ENCODE measurements at places on chromosomes 4 and X.

DNA sequence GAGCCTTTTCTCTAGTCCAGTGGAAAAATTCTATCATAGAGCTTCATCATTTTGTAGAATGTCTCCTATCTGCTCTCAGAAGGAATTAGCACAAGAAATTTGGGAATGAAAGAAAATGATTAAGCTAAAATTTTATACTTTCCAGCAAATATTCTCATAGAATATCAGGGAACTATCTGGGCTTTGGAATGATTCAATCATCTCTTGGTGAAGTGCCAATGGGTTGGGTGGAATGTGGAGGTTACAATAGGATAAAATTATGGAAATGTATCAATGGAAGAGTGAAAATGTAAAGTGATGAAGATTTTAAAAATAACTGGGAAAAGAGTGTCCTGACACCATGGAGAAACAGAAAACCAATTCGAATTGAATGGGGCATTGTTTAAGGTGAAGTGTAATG lies 119.0 kb upstream of the MID1 start:
- H3K27me3 ChIP-seq, result no peaks in the 10 kb centered on the region
- no peak overlapping the region for H3K4me3 ChIP-seq
- H3K36me3 ChIP-seq, result no peaks in the 10 kb centered on the region

DNA sequence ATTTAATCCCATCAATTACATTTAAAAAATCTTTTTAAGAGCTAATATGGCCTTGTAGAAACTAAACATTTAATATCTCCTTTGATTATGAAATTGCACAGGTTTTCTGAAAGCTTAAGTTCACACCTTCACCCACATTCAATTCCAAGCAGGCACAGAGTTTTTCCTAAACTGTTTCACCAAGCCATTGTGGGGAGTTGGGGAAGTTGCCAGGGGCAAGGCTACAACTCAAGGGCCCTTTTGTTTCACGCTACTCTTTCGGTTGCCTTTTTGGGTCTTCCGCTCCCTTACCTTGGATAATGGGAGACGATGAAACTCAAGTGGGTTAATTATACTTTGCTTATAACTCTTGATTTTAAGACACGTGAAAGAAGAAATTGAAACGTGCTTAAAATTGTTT lies 33.3 kb downstream of the APBB2 start:
- no peak for DNase-seq
- H3K4me1 ChIP-seq, result peaks cover 3% of the 10 kb centered on the region
- H3K27me3 ChIP-seq, result no peaks in the 10 kb centered on the region
- H3K4me3 ChIP-seq, result no peak overlapping the region

GRCh38 chr4:150570862-150571261 lies 11.1 kb upstream of the MAB21L2 start:
- no peak for DNase-seq
- no peaks in the 10 kb centered on the region for H3K27me3 ChIP-seq
- no peak overlapping the region for H3K4me3 ChIP-seq
- H3K4me1 ChIP-seq, result no peaks in the 10 kb centered on the region

DNA sequence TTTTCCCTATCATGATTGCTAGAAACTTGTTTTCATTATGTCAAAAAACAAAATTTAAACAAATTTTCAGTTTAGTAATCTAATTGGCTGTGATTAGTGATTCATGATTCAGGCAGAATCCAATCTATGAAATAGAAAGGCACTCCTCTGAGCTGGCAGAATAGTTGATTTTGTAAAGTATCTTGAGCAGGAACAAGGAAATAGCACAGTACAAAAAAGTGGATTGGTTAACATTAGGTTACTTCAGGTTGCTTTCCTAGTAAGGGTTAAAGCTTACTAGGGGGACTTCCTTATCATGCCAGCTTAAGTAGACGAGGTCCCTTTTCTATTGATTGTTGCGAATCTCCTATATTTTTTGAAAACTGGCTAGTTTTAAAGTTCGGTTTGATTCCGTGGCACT lies 43.4 kb upstream of the PRDM5 start:
- H3K27ac ChIP-seq, result no peak overlapping the region
- no peaks in the 10 kb centered on the region for H3K36me3 ChIP-seq
- no peak overlapping the region for H3K4me3 ChIP-seq
- H3K27me3 ChIP-seq, result no peaks in the 10 kb centered on the region

GRCh38 chr4:127261476-127261875 lies 371.3 kb upstream of the INTU start:
- no peak overlapping the region for H3K27ac ChIP-seq
- DNase-seq, result no peak
- no peaks in the 10 kb centered on the region for H3K36me3 ChIP-seq
- H3K27me3 ChIP-seq, result no peaks in the 10 kb centered on the region
- no peaks in the 10 kb centered on the region for H3K4me1 ChIP-seq

DNA sequence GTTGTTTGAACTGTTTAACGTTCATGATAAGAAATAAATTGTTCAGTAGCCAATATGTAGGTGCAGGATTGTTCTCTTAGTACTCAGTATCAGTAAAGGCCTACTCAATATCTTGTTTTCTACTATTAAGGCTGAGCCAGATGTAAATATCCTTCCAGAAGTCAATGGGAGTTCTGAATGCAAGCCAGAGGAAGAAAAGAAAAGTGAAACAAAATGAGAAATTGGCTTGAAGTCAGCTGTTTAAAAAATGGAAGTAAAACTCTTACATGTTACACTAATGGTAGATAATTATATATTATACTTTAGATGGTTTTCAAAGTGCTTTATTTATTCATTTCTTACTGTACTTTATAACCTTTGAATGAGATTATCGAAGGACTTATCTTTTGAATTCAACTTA lies 1417.9 kb downstream of the ADGRL3 start:
- H3K27me3 ChIP-seq, result no peaks in the 10 kb centered on the region
- no peak overlapping the region for H3K4me3 ChIP-seq
- H3K27ac ChIP-seq, result no peak overlapping the region
- H3K4me1 ChIP-seq, result no peaks in the 10 kb centered on the region
- DNase-seq, result no peak
- no peaks in the 10 kb centered on the region for H3K36me3 ChIP-seq

DNA sequence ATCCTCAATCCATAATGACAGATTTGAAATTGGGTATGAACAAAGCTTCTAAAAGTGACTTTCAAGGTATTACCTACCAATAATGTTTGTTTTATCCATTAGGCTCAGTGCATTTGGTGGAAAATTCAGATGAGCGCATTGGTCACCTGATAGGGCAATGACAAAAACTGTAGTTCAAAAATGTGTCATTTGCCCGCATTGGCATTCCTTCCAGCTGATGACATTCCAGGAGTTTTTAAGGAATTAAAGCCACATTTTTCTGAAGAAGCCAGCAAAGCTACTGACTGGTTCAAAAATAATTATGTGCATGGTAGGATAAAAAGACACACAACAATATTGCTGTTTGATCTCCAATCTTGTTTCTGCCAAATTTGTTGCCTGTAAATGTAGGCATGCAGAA lies 473.4 kb upstream of the CPEB2 start:
- no peaks in the 10 kb centered on the region for H3K27me3 ChIP-seq
- H3K4me3 ChIP-seq, result no peak overlapping the region
- no peaks in the 10 kb centered on the region for H3K36me3 ChIP-seq
- H3K4me1 ChIP-seq, result no peaks in the 10 kb centered on the region
- no peak for DNase-seq

GRCh38 chr4:177093964-177094363 lies 215.7 kb upstream of the NEIL3 start:
- H3K36me3 ChIP-seq, result no peaks in the 10 kb centered on the region
- no peak overlapping the region for H3K27ac ChIP-seq

GRCh38 chr4:81495345-81495744 lies 23.6 kb upstream of the RASGEF1B start:
- no peaks in the 10 kb centered on the region for H3K36me3 ChIP-seq
- DNase-seq, result no peak
- H3K4me1 ChIP-seq, result no peaks in the 10 kb centered on the region
- no peaks in the 10 kb centered on the region for H3K27me3 ChIP-seq
- H3K27ac ChIP-seq, result no peak overlapping the region
- no peak overlapping the region for H3K4me3 ChIP-seq

DNA sequence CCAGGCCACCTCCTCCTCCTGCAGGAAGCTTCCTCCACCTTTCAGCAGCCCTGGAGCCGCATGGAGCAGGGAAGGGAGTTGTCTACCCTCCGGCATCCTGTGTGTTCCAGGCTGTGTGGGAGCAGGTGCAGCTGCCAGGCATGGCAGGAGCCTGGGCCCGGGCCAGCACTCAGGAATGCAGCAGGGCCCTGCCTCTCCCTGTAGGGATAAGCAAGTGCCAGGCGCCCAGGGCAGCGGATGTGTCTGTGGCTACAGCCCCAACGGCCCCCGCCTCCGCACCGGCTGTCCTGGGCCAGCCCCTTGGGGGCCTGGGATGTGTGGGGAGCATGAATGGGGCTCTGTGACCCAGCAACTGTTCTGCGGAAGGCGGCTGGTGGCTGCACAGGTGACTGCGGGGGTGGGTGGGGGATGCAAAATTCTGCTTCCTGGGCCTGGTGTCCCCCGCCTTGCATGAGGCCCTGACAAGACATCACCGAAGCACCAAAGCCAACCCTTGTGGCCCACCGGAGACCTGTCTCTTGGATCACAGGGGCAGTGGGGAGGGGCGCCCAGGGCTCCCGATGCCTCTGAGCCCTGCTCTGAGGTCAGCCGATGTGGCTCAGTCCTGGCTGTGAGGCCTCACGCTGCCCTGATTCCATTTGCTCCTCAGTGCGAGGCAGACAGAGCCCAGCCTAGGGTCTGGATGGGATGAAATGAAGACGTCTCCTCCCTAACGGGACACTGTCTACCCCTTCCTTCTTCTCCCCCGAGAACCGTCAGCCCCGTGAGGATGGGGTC lies 1.4 kb upstream of the DOK7 start:
- no peaks in the 10 kb centered on the region for H3K4me1 ChIP-seq
- no peaks in the 10 kb centered on the region for H3K36me3 ChIP-seq
- no peak overlapping the region for H3K4me3 ChIP-seq
- H3K27ac ChIP-seq, result no peak overlapping the region
- H3K27me3 ChIP-seq, result peaks cover 5% of the 10 kb centered on the region

DNA sequence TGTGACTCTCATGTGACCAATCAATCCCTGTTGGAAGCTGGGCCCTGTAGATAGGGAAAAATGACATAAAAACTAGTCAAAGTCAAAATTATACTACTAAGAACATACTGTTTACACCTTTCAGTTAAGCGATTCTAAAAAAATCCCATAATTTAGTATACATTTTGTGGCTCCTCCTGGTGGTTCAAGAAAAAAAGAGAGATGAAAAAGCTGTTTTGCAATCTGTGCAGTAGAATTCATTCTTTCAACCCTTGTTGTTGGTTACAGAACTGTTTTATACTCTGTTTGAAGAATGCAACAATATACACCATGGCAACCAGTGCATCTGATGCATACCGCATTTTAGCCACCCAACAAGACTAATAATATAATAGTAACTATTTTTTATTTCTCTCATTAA lies 66.8 kb upstream of the ANK2 start:
- H3K27me3 ChIP-seq, result no peaks in the 10 kb centered on the region
- H3K4me1 ChIP-seq, result no peaks in the 10 kb centered on the region
- DNase-seq, result no peak

- H3K4me1 ChIP-seq, result peaks cover 2% of the 10 kb centered on the region
- H3K27ac ChIP-seq, result no peak overlapping the region
- DNase-seq, result no peak
These were observed 313.8 kb upstream of the GATB start for GRCh38 chr4:152074573-152074972.

DNA sequence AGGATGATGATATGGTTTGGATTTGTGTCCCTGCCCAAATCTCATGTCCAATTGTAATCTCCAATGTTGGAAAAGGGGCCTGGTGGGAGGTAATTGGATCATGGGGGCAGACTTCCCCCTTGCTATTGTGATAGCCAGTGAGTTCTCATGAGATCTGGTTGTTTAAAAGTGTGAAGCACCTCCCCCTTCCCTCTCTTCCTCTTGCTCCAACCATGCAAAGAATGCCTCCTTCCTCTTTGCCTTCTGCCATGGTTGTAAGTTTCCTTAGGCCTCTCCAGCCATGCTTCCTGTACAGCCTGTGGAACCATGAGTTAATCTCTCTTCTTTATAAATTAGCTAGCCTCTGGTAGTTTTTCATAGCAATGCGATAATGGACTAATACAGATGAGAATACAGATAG lies 19.7 kb upstream of the ALG13 start:
- no peaks in the 10 kb centered on the region for H3K27me3 ChIP-seq
- no peaks in the 10 kb centered on the region for H3K36me3 ChIP-seq
- no peak overlapping the region for H3K4me3 ChIP-seq
- no peak overlapping the region for H3K27ac ChIP-seq

- H3K36me3 ChIP-seq, result no peaks in the 10 kb centered on the region
- no peak for DNase-seq
- H3K4me3 ChIP-seq, result no peak overlapping the region
- no peaks in the 10 kb centered on the region for H3K27me3 ChIP-seq
These were observed 158.6 kb downstream of the TET2 start for GRCh38 chr4:105305019-105305836.

DNA sequence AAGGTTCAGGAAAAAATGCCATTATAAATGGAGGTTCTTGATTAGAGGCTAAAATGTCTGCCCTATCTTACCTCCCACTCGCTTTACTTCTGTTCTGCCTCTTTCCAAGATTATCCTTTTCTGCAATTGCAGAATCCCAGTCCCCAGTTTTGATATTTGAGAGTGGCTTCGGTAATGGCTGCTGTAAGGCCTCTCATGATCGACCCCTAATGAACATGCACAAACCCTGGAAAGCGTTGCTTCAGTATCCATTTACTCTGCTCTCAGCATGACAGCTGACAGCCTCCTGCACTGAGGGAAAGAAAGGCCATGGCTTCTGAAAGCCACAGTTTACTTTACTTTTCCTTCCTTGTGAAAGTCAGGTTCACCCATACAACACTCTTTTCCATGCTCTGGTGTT lies 325.4 kb upstream of the GALNT7 start:
- H3K4me3 ChIP-seq, result no peak overlapping the region
- no peaks in the 10 kb centered on the region for H3K36me3 ChIP-seq
- DNase-seq, result no peak

DNA sequence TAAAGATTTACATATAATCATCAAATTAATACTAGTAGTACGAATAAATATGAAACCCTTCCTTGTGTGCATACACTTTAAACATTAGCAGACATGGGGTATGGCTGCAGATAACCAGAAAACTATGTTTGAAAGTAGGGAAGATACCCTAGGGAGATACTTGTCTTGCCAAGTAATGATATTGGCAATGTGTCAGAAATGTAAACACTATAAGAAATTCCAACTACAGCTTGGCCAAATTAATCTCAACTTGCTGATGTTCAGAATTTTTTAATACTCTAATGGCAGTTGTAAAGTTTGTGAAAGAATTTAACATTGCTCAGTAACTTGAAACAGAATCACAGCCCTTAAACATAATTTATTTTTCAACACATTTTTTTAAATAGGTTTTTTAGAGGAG lies 27.4 kb upstream of the HPGD start:
- no peak for DNase-seq
- peaks cover 3% of the 10 kb centered on the region for H3K4me1 ChIP-seq
- H3K36me3 ChIP-seq, result no peaks in the 10 kb centered on the region
- H3K4me3 ChIP-seq, result no peak overlapping the region
- H3K27ac ChIP-seq, result no peak overlapping the region

DNA sequence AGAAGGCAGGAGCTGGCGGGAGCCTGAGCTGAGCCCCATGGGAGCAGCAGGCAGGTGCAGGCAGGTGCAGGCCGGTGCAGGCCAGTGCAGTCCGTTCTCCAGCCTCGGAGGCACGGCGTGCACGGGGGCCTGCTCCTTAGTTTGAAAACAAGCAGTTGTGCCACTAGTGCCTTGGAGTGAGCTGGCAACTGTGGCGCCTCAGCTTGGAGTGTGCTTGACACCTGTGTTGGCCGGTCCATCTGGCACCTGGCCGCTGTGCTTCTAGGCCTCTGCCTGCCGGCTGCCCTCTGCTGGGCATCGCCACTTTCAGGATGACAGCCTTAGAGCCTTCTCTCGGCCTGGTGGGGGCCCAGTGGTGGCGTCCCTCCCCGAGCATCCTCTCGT lies 47.9 kb downstream of the RGS12 start:
- H3K4me1 ChIP-seq, result no peaks in the 10 kb centered on the region
- H3K27me3 ChIP-seq, result no peaks in the 10 kb centered on the region
- H3K4me3 ChIP-seq, result no peak overlapping the region
- no peak overlapping the region for H3K27ac ChIP-seq
- no peaks in the 10 kb centered on the region for H3K36me3 ChIP-seq

Measured in H1 (cell line).